NCI-H226 (cell line): ENCODE measurements at places on chromosomes 3 and 15.

GRCh38 chr3:147049821-147050220 is 356.5 kb downstream of the ZIC4 start:
- DNase-seq = no peak

- DNase-seq = peak; percentile 94
Measured at GRCh38 chr15:73633991-73634495, 854 bp upstream of the NPTN start.

GRCh38 chr3:95437409-95437808 is 1374.5 kb downstream of the NSUN3 start:
- no peak for DNase-seq

GRCh38 chr3:52195823-52196331 is 2.1 kb upstream of the ALAS1 start:
- DNase-seq = peak; percentile 79

- DNase-seq = no peak
Measured at GRCh38 chr3:83740504-83740903, 1218.3 kb upstream of the CADM2 start.

GRCh38 chr3:196003611-196004010 is 78.3 kb downstream of the TFRC start:
- DNase-seq = no peak

GRCh38 chr3:147756476-147756875 is 347.3 kb downstream of the ZIC1 start:
- no peak for DNase-seq

- DNase-seq = no peak
Measured at GRCh38 chr15:64950888-64951287, 38.8 kb downstream of the SPG21 start.

DNA sequence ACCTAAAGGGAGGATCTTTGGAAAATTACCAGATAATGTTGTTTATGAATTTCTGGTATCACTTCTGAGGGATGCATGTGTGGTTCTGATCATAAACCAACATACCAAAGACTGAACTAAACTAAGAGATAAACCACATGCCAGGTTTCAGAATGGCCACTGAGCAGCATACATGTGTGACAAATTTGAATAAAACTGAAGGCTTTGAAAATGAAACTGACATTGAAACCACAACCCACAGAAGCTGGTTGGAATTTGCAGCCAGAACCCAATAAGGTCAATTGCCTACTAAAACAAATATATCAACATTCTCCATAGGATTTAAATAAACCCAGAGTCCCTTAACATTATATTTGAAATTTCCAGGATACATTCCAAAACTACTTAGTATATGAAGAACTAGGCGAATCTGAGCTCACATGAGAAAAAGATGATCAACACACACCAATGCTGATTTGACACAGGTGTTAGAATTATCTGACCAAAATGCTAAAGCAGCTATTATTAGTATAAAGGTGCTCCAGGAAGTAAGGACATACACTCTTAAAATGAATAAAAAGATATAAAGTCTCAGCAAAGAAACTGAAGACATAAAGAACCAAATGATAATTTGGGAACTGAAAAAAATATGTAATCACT is 125.0 kb downstream of the ZNF280D start:
- no peak for DNase-seq

GRCh38 chr15:50830477-50831354 is 65.2 kb upstream of the SPPL2A start:
- DNase-seq = peak; percentile 50

- no peak for DNase-seq
Measured at GRCh38 chr15:66649235-66649984, 52.6 kb upstream of the SMAD6 start.

DNA sequence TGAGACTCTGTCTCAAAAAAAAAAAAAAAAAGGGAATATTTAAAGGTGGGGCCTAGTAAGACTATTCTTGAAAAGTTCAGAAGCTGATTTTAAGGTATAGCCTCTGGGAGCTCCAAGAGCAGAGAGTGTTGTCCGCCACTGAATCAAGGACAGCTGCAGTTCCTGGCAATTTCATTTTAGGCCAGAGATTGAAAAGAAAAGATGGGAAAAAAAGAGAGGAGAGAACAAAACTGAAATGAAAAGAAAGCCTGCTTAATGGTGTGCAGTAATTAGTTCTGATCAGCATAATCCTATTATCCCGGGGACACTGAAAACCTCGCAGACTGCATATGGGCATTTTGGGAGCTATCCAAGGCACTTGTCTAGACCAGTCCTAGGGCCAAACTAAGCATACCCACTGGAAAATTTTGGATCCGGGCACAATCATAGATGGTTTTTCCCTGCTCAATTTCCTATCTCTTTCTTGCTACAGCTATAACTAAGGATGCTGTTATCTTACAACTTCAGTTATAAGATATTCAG is 43.2 kb downstream of the EHHADH start:
- DNase-seq = no peak

GRCh38 chr3:45583021-45583851 is 11.3 kb upstream of the LIMD1 start:
- DNase-seq = no peak

DNA sequence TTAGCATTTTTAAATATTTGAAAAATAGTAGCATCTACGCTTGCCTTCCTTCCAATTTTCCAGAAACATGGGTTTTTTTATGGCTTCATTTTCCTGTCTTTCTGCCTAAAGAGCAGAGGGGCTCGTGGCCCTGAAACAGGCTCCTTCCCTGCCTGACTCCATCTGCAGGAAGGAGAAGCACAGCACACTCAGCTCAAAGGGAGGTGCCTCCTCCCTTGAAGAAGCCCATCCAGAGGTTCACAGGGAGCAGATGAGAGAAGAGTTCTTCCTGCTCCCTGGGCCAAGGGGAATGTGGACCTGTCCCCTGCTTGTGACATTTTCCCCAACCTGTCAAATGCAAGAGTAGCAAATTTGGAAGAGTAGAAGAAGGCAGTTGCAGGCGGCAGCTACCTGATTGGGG is 55.8 kb downstream of the BBX start:
- DNase-seq = no peak

DNA sequence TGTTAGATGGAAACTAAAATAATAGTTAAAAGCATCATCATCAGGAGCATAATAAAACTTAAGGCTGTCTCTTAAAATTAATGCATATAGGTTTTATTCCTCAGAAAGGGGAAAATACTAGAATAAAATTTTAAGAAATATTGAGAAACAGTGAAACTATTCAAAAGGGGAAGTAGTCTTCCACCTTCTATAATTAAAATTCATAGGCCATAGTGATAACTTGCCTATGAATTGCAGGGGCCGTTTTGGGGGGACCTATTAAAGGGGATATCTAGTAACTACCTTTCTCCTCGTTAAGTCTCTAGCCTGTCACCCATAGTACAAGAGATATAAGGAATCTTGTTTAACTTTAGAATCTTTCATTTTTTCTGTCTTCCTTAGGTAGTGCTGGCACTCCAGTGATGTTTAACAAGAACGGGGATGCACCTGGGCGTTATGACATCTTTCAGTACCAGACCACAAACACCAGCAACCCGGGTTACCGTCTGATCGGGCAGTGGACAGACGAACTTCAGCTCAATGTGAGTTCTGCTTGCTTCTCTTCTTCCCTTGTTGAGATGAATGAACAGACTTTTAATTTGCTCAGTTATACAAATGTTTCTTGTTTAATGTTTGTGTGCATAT is 600.4 kb downstream of the GRM7 start:
- no peak for DNase-seq

GRCh38 chr15:27017168-27017809 is 46.3 kb downstream of the GABRG3 start:
- DNase-seq = peak; percentile 2

- DNase-seq = no peak
Measured at GRCh38 chr3:135911110-135911509, 54.4 kb upstream of the PPP2R3A start.

GRCh38 chr3:40801284-40801741 is 276.6 kb downstream of the ZNF621 start:
- no peak for DNase-seq

GRCh38 chr3:4222574-4223175 is 80.5 kb upstream of the SETMAR start:
- peak; percentile 28 for DNase-seq

- no peak for DNase-seq
Measured at GRCh38 chr15:78239811-78240210, 5.4 kb upstream of the ACSBG1 start.

DNA sequence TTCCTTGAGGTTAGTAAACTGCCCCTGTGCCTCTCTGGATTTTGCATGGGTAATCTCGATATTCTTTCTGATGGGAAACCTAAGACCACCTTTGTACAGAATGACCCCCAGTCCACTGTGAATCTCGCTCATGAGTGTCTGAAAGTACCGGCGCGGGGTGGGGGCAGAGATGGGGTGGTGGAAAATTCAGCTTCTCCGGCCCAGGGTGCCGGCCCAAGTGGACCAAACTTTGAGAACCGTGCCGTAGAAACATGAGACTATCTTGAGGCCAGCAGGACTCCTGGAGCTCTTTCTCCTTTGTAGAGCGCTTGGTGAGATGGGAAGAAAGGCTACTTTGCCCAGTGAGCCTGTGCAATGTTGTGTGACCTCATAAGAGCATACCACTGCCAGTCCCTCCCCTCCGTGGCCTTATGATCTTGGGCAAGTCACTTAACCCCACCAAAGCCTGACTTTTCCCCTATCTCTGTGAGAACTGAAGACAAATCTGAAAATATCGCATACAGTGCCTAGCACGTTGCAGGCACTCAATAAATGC is 40.4 kb upstream of the VEPH1 start:
- DNase-seq = no peak

GRCh38 chr3:194271460-194272035 is 79.6 kb downstream of the CPN2 start:
- no peak for DNase-seq

GRCh38 chr15:73518180-73518862 is 75.4 kb downstream of the REC114 start:
- DNase-seq = no peak

GRCh38 chr3:58698246-58698645 is 31.7 kb upstream of the FAM3D start:
- DNase-seq = no peak

DNA sequence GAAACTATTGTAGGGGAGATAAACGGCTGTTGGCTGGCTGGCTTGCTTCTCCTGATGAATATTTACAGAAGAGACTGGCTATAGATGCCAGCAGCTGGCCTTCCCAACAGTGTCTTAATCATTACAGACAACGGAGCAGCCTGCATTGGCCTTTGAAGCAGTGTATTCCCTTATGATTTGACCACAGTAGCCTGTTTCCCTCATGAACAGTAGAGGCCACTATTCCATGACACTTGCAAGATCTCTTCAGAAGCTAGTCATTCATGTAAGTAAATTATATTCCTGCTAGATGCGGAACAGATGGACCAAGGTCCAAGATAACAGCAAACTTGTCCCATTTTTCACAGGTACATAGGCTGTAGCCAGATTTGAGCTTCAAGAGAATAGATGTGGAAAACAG is 47.3 kb downstream of the TMCO5A start:
- no peak for DNase-seq

DNA sequence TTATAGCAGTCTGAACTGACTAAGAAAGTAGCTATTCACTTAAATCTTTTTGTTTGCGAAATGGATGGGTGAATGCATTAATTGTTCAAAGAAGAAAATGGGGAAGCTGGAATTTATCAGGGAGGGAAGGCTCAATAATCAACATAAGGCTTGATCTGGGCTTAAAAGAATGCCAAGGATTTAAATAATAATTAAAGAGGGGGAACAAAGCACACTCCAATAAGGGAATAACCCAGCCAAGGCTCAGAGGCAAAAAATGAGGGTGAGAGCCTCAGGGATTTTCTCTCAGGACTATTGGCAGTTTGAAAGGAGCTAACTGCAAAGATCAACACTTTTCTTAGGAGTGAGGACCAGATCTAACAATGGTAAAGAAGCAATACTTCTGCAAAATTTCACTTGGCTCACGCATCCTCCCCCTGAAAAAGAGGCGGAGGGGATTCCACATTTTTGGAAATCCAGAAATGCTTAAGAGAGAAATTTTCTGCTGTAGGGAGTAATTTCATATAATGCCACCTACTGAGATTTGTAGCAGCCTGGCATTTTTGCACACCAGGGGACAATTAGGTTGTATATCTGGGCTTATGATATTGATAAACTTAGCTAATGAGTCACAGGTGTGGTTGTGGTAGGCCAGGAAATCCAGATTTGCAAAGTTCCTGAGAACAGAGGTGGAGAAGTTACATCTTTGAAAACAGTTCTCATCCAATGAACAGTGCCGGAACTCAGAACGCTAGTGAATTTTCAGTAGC is 405.1 kb downstream of the TUSC7 start:
- DNase-seq = no peak
